ENCODE measurements at places on chromosomes 5 and 9.
A peak's percentile ranks its signal among the peaks of the same experiment; 100 is the strongest.

DNA sequence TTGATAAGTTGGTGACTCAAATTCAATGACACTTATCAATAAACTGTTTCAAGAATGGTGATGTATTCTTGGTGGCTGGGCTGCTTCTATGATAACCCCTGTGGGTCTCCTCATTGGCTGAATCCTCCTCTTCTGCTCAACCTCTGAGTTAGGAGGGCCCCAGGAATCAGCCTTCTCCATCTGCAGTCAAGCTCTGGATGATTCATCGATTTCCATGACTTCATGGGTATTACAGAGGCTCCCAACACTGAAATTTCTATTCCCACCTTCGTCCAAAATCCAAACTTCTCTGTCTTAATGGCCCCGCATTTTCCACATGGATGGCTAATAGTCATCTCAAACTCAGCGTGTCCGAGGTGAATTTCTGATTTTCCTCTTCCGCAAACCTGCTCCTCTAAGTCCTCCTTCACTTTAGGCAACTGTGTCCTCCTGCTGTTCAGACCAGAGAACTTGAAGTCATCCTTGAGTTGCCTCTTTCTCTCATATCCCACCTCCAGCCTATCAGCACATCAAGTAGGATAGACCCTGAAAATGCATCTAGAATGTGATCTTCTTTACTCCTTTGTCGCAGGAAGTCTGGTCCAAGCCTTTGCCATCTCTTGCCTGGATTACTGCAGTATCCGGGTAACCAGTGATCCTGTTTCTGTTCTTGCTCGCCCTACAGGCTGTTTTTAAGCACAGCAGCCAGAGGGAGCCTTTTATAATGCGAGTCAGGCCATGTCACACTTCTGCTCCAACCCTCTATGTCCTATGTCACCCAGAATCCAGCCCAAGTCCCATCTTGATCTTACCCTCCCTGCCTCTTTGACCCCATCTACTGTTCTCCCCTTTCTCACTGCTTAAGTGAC, 41.4 kb upstream of the IL7R start:
- no peak for DNase-seq

GRCh38 chr5:106311230-106311915, 1359.4 kb downstream of the EFNA5 start:
- no peak for DNase-seq

- no peak for DNase-seq
Measured at GRCh38 chr5:8098081-8098480, 229.1 kb downstream of the MTRR start.

DNA sequence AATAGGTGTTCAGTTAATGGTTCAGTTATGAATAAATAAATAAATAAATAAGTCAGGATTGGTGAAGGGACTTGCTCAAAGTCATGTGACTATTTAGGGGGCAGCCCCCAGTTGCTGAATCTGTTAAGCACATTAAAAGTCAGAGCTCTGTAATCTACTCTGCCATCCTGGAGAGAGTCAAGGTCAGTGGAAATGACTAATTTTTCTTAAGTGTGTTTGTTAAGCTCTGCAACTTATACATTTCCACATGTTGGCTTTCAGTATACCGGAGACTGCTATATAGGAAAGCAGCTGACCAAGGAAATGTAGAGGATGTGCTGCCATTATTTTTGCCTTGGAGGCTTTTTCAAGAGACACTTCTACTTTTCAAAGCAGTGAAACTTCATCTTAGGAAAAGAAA, 57.9 kb downstream of the KIAA1958 start:
- DNase-seq, result no peak

GRCh38 chr5:170771496-170771895, 12.0 kb upstream of the GABRP start:
- DNase-seq, result no peak

- DNase-seq, result no peak
Measured at GRCh38 chr9:106228861-106229260, 534.5 kb downstream of the TMEM38B start.

- no peak for DNase-seq
Measured at GRCh38 chr9:5111696-5112095, 73.7 kb downstream of the INSL6 start.

GRCh38 chr9:116417464-116417863, 263.9 kb downstream of the PAPPA start:
- DNase-seq, result no peak

- no peak for DNase-seq
Measured at GRCh38 chr5:173745123-173745522, 128.7 kb upstream of the BOD1 start.

- DNase-seq, result no peak
Measured at GRCh38 chr9:84598921-84599636, 70.5 kb upstream of the NTRK2 start.

GRCh38 chr9:28209130-28209529, 635.8 kb upstream of the C9orf72 start:
- no peak for DNase-seq

- no peak for DNase-seq
Measured at GRCh38 chr9:11722957-11723356, 970.2 kb upstream of the TYRP1 start.

- DNase-seq, result no peak
Measured at GRCh38 chr5:110590187-110590586, 136.3 kb downstream of the TMEM232 start.

GRCh38 chr9:16825971-16826625, 44.4 kb downstream of the BNC2 start:
- no peak for DNase-seq

DNA sequence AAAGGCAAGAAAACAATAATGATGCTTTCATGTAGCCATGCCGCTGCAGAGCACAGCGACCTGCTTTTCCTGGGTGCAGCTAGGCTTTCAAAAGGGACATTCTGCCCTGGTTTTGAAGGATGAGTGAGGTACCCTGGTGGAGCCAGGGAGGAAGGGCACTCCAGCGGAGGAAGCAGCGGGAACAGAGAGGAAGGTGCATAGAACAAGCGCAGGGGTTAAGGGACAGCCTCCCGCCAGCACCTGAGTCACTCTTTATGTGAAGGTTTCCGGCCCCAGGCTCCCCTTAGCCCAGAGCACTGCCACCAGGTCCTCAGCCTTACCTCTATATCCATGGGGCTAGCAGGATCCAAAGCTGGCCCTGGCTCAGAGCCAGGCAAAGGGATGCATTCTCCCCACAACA, 221.1 kb downstream of the CDK5RAP2 start:
- no peak for DNase-seq

DNA sequence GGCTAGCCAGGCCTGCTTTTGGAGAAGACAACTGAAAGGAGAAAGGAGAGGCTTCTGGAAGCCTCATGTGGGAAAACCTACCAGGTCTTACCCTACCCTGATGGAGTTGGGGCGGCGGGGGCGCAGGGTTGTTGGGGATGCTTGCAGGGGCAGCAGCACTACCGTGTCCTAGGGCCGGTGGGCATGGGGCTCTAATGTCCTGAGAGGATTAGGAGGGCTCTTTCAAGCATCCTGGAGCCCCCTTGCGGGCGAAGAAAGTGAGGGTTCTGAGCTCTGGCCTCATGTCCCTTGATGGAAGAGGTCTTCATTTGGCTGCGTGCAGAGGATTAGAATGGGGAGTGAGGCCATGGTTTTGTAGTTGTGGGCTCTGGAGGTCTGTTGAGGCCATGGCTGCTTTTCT, 86.9 kb upstream of the PITX1 start:
- DNase-seq, result no peak

- DNase-seq, result no peak
Measured at GRCh38 chr5:14424011-14424685, 157.4 kb upstream of the OTULINL start.

DNA sequence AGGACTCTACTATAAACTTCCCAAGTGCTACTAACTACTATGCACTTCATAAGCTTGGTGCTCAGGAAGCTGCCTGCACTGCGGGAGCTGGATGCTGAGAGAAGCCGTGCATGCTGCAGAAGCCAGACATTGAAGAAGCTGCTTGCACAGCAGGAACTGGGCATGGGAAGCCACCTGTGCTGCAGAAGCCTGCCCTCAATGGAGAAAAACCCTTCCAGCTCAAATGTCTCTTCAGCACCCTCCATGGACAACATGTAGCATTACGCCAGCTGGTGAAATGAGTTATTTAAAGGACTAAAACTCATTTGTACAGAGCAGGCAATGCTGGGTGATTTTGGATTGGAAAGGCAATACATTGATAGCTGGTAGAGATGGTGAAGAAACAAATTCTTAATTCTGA, 247.2 kb downstream of the KIF4B start:
- no peak for DNase-seq

- no peak for DNase-seq
Measured at GRCh38 chr5:16538006-16538405, 72.4 kb upstream of the ZNF622 start.

GRCh38 chr5:5492087-5492933, 69.8 kb downstream of the ICE1 start:
- peak; percentile 27 for DNase-seq

- DNase-seq, result no peak
Measured at GRCh38 chr5:168443533-168443932, 42.7 kb upstream of the RARS1 start.

GRCh38 chr5:138273834-138274188, 610 bp downstream of the GFRA3 start:
- no peak for DNase-seq

DNA sequence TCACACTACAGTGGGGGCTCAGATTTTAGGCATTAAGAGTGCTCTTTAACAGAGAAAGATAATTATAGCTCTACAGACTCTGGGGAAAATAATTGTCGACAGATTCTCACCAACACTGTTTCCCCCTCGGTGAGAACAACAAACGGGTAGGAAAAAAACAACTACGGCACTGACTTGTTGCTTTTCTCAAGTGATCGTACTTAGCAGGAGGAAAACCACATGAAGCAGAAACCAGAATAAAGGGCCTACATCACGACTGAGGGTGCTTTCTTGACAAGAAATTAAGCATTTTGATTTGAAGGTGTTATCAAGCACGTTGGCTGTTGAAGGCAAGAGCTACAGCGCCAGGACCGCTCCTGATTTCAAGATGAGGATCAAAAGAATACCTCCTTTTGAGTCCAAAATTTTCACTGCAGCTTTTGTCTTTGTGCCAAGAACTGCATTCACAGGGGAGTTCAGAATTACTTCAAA, 27.2 kb upstream of the CER1 start:
- no peak for DNase-seq

DNA sequence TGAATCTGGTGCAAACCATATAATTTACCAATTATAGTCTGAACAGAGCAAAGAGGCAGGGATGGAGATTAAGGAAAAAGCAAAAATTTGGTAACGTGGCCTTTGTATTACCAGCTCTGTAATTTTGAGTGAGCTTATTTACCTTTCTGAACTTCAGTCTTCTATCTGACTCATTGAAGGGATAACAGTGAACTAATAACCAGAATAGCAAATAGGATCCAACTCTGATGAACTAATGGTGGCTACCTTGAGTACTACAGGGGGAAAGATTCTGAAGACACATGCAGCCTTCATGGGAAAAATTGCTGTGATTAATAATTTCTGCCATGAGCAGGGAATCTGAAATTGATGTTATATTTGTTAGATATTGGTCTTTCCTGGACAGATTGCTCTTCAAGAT, 23.0 kb upstream of the LARP1 start:
- no peak for DNase-seq

DNA sequence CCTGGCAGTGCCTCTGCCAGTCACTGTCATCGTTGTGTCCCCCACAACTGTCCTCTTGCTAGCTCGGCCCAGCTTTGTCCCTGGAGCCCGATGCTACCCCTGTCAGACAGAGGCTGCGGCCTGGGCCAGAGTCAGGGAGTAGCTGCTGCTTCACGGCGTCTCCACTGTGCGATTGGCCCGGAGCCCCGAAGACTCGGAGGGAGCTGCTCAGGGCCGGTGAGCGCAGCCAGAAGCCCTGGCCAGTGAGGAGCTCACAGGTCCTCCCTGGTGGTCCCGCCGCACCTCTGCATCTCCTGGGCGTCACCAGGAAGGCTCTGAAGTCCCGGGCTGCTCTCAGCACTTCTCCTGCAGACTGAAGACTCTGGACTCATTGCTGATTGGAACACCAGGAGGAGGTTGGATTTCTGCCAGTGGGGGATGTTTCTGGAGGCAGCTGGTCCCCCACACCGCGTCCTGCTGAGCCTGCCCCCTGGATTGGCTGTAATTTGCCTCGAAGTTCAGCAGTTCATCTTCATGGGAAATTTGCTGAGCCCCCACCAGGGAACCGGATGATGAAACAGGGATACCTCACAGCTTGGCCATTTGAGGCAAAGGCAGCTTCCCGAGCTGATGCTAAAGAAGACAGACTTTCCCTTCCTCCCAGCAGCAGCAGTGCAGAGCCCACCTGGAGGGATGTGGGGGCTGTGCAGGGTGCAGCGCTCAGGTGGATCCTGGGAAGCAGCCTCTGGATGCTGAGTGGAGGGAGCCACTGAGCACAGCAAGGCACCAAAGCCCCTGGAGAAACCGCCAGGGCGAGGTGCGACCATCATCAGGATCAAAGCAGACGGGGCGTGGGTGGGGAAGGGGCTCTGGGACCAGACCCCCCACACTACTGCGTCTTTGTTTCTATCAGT, 45.6 kb downstream of the USP20 start:
- DNase-seq, result no peak

DNA sequence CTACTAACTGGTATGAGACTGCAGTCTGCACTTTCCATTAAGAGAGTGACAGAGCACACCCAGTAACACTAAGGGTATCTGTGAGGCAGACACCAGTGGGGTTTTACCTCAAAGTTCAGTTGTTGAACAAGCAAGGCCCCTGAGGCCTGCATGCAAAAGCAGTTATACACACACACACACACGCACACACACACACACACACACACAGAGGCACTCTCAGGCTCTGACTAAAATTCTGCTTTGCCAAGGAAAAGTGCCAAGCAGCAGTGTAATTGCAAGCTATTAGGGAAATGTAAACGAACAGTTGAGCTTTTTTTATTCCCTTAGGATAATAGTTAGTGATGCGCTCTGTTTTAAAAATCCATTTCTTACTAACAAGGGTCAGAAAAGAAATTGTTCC, 377.1 kb downstream of the SPOCK1 start:
- no peak for DNase-seq

- DNase-seq, result no peak
Measured at GRCh38 chr9:134346151-134346550, 19.9 kb downstream of the RXRA start.

DNA sequence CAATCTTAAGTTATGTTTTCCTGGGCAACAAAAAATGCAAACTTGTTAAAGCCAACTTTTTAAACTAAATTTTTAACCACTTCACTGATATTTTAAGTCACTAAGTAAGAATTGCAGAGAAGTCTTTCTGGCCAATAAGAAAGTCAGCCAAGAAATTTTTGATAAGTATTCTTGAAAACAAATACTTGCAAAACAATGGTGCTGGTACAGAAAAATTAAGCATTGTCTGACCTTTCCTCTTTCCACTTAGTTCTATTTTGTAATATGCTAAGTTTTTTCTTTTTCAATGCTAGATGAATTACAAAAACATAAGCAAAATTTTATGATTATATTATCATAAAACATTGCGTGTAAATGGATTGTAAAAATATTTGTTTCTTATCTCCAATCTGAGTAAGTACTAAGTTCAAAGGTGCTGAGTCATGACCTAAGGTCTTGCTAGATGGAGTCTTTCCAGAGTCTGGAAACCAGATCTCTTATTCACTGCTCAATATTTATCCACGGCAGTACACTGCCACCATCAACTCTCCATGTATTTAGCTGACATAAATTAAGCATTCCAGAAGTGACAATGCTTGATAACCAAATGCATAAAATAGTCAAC, 139.7 kb downstream of the MEF2C start:
- DNase-seq, result no peak

GRCh38 chr5:119070578-119070827, 384 bp upstream of the DMXL1 start:
- DNase-seq, result no peak
